Activated CD4-positive, alpha-beta T cell treated with anti-CD3 and anti-CD28 coated beads, Interleukin-2, amount 10 ng/mL, durations not matched to agents 7 days and 5 days (primary cell): ENCODE measurements at places on chromosomes 12 and 14. TPM values are rescaled to one million over a fixed set of nuclear protein-coding genes. Genes with fewer than 3 reads are reported as not detected.

KRT86 gene
- not detected for total RNA-seq

WNT1 gene
- 0.17 TPM for total RNA-seq

ALX1 gene
- total RNA-seq = not detected

PLEKHA5 gene
- total RNA-seq = 5.1 TPM

GYS2 gene
- total RNA-seq = not detected

TCTN2 gene
- 4.0 TPM for total RNA-seq

CLEC1B gene
- total RNA-seq = not detected

IPO8 gene
- total RNA-seq = 58.2 TPM
